ENCODE measurements at places on chromosomes 1 and 21.
A peak's percentile ranks its signal among the peaks of the same experiment; 100 is the strongest.

GRCh38 chr21:35139382-35139715 lies 90.2 kb upstream of the RUNX1 start:
- DNase-seq = no peak

- DNase-seq = no peak
Measured at GRCh38 chr1:1874901-1875300, 16.0 kb downstream of the GNB1 start.

DNA sequence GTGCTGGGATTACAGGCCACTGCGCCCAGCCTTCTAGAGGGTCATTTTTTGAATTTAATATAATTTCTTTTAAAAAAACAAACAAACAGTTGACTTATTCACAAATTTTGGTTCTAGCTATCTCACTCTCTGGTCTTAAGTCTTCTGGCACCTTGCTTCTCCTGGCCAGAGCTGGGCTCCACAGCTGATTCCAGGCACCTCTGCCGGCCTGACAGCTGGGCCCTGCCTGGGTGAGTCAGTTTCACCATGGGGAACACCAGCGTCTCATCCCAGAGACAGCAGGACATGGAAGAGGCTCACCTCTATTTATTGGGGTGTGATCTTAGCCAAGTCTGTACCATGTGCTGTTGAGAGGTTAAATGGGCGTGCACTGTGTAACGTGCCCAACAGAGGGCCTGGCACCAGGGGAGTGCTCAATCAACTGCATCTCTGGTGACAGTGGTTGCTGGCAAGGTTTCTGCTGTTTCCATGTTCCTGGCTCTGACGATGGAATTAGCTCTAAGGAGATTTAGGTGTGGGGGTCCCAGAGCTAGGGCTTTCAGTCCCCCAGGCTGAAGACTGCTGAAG lies 956 bp downstream of the CPLANE2 start:
- no peak for DNase-seq

- no peak for DNase-seq
Measured at GRCh38 chr1:175124861-175125260, 57.2 kb downstream of the TNN start.

GRCh38 chr1:221302357-221302756 lies 423.1 kb downstream of the HLX start:
- peak; percentile 12 for DNase-seq

- DNase-seq = no peak
Measured at GRCh38 chr1:110581682-110582145, 24.4 kb downstream of the KCNA2 start.

- DNase-seq = no peak
Measured at GRCh38 chr1:229539863-229540506, 18.5 kb downstream of the ABCB10 start.

GRCh38 chr1:227219715-227220292 lies 98.5 kb downstream of the CDC42BPA start:
- DNase-seq = no peak

GRCh38 chr1:245177071-245177900 lies 22.5 kb downstream of the KIF26B start:
- peak; percentile 76 for DNase-seq

DNA sequence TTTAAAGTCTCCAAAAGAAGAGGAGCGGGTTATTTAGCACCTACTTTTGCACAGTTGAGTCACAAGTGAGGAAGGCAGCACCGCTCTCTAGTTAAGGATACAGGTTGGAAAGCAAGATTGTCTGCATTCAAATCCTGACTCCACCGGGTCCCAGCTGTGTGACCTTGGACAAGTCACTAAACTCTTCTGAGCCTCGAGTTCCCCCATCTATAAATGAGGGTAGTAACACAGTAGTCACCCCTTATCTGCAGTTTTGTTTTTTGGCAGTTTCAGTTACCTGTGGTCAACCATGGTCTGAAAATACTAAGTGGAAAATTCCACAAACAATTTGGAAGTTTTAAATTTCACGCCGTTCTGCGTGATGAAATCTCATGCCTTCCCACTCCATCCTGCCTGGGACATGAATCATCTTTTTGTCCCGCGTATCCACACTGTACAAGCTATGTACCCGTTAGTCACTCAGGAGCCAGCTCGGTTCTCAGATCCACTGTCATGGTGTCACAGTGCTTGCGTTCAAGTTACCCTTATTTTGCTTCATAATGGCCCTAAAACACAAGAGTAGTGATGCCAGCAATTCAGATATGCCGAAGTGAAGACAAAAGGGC lies 49.4 kb downstream of the CAPZB start:
- DNase-seq = no peak

DNA sequence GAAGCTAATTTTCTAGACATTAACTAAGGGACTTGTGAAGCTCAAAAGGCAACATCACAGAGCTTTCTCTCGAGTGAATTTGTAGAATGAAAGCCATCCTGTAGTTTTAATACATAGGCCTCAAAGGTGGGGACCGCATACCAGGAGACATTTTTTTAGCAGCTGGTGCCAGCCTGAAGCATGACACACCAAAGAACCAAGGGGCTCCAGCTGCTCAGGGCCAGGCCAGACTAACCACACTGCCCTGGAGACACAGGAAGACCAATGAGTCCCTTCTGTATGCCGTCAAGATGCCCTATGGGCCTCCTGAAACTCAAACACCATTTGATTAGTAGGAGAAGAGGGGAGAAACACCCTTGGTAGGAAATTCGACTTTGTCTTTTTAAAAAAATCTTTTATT lies 113.9 kb upstream of the CACNA1E start:
- no peak for DNase-seq

DNA sequence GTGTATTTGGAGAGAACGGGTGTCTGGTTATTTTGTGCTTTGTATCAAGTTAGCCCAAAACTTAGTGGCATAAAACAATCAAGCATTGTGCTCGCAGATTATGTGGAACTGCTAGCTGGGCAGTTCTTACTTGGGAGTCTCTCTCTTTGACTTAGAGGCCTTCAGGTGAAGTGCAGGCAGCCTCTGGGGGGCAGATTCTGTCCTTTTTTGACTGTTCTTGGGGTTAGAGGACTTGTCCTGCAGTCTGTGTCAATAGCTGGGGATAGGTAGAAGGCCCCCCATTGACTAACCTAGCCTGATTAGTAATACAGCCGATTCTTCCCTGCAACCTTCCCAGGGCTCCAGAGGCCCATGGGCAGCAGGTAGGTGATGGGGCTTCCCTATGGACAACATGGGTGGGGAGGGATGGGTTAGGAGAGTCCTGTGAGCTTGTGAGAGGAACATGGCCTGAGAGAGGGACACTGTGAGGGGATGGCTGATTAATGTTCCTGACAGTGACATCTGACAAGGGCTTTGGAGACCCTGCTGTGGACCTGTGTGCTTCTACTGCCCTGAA lies 37.2 kb upstream of the ACOT11 start:
- DNase-seq = no peak

DNA sequence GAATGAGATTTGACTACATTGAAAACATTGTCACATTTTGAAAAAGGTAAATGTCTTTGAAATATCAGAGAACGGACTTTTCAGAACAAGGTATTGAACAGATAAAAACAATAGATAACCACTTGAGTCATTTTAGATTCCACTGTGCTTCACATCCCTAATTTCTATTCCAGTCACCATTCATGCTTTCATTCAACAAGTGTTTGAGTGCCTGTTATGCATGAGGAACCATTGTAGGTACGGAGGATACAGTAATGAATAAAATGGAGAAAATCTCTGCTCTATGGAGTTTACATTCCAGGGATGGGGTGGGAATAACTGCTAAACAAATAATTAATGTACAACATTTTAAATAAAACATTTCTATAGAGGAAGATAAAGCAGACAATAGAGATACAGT lies 26.3 kb downstream of the ZMYM4 start:
- DNase-seq = no peak

- no peak for DNase-seq
Measured at GRCh38 chr1:85607126-85607920, 26.8 kb downstream of the CCN1 start.

- no peak for DNase-seq
Measured at GRCh38 chr1:32861904-32862695, 8.6 kb downstream of the FNDC5 start.

DNA sequence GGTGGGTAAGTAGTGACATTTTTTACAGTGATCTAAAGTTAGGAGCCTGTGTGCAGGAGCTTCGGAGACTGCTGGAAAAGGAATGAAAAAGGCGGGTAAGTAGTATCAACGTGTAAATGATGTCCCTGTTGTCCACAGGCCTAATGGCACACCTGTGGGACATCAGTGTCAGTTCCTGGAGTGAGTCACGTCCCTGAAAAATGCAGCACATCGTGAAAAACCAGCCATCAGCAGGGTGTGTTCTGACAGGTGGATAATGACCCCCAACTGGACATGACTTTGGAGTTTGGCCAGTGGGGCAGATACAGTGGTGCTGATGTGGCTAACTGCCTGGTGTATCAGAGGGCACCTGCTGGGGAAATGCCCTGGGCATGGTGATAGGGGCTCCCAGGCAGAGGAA lies 12.0 kb upstream of the PRDM15 start:
- no peak for DNase-seq

GRCh38 chr1:109331113-109331512 lies 24.3 kb upstream of the MYBPHL start:
- DNase-seq = no peak

DNA sequence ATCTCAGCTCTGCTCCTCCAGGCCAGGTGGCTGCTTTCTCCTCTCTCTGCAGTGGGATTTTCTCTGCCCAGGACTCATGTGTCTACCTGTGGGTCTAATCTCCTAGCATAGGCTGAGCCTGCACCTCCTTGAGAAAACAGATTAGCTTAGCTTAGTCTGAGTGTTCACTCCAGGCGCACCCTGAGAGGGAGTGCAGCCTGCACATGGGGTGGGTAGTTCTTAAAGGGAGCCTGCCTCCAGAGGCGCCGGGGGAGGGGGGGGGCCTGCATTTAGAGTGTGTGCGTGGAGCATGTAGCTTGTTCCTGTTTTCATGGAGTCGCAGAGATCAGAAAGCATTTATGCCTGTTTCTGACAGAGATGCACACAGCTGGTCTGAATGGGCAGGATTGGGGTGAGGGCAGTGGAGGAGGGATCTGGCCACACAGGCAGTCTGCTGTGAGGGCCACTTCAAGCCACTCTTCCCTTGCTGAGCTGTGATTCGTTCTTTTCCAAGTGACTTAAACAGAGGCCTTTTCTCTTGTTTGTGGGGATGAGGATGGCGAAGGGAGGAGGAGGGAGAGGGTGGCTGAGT lies 45.2 kb downstream of the GALNT2 start:
- DNase-seq = peak; percentile 6

DNA sequence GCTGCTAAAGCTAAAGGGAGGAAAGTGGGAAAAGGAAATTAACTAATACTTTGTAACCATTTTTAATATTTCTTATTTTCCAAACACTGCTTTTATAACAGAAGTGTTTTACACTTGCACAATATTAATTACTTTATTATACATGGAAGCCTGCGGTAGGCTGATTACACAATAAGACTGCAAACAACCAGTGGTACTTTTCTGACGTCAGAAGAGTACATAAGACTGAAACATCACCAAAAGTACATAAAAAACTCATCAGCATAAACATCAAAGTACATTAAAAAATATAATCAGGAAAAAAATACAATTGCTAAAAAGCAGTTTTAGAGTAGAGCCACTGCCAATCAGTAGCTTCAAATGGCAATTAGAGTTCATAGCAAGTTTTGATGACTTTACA lies 4.6 kb downstream of the ZNF281 start:
- no peak for DNase-seq

GRCh38 chr1:39102537-39103327 lies 76.6 kb downstream of the NDUFS5 start:
- peak; percentile 100 for DNase-seq

GRCh38 chr21:16592381-16592780 lies 862.6 kb downstream of the USP25 start:
- DNase-seq = no peak

DNA sequence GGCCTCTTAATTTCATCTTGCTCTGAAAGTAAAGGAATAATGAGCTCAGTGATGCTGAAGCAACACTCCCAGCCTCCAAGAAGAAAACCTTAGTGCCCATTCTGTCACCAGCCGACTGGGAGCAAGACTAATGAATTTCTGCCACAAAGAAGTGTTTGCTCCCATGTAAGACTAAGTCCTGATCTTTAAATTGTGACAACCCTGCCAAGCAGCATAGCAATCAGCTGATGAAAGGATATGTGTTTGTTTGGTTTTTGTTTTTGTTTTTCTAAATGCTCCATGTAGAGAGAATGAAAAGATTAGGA lies 113.7 kb upstream of the PALMD start:
- no peak for DNase-seq

- no peak for DNase-seq
Measured at GRCh38 chr21:35358008-35358407, 308.9 kb upstream of the RUNX1 start.

DNA sequence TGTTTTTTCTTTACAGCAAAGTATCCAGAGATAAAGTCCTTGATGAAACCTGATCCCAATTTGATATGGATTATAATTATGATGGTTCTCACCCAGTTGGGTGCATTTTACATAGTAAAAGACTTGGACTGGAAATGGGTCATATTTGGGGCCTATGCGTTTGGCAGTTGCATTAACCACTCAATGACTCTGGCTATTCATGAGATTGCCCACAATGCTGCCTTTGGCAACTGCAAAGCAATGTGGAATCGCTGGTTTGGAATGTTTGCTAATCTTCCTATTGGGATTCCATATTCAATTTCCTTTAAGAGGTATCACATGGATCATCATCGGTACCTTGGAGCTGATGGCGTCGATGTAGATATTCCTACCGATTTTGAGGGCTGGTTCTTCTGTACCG lies 6.5 kb downstream of the DEGS1 start:
- DNase-seq = no peak
